Activated naive CD8-positive, alpha-beta T cell treated with anti-CD3 and anti-CD28 coated beads for 36 hours (primary cell): ENCODE measurements at places on chromosomes 2 and 18. TPM values are rescaled to one million over a fixed set of nuclear protein-coding genes. Genes with fewer than 3 reads are reported as not detected.
A peak's percentile ranks its signal among the peaks of the same experiment; 100 is the strongest.

- no peak for DNase-seq
These were observed 62.4 kb upstream of the OTOF start for GRCh38 chr2:26540306-26540705.

- no peak for DNase-seq
These were observed 122.6 kb downstream of the SMAD7 start for GRCh38 chr18:48828194-48828545.

DNA sequence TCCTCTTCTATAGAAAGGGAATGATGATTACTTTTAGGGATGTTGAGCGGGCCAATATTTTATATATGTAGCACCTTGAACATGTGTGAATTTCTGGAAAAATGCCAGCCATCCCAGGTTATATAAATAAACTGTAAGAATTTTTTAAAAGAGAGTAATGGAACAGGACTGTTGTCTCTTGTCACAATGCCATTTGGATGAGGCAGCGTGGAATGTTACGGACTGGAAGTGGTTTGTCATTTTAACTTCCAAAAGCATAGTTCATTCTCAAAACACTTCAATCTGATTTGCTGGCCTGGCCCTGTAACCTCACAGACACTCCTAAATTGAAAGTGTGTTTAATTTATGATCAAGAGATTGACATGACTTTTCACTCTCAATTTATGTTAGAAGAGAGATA, 70.8 kb downstream of the TPGS2 start:
- DNase-seq: no peak

- DNase-seq: peak; percentile 60
These were observed 134.9 kb upstream of the ZNF236 start for GRCh38 chr18:76687304-76687962.

DNA sequence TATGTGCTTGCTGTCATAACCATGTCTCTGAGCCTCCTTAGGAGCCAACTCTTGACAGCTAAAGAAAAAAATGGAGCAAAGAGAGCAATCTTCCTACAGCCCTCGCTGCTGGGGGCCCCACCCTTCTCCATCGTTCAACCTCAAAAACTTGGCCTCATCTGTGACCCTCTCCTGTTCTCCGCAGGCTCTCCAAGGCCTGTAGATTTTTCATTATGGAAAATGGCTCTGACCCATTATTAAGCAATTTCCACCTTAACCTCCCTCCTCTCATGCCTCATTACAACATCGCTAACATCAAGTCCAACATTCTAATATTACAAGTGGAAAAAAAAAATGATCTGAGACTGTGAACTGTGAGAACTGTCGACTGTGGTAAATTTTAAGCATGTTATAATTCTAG, 98.7 kb downstream of the SLC8A1 start:
- DNase-seq: no peak

DNA sequence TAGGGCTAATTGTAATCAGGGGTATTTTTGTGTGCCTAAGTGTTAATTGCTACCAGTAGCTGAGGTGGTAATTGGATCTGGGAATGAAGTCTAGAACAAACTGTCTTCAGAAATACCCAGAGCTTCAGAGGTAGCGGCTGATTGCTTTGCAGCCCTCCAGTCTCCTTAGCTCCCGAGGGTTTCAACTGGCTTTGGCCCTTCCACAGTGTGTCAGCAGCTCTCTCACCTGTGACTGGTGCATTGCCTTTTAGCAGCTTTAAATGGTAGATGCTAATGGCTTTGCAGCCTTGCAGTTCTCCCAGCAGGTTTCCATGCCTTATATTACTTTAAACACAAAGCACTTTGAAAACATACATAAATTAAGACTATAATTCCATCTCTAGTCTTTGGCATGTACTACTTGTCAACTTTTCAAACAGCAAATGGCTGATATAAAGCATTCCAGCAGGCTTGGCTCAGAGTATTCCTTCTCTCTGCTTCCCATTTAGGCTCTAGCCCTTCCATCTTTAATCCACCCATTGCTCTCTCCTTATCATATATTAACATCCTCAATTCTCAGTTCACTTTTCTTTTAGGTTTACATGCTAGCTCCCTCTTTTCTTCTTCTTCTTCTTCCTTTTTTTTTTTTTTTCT, 156.4 kb upstream of the GALNT13 start:
- no peak for DNase-seq

ASB18 gene
- not detected for total RNA-seq

DNA sequence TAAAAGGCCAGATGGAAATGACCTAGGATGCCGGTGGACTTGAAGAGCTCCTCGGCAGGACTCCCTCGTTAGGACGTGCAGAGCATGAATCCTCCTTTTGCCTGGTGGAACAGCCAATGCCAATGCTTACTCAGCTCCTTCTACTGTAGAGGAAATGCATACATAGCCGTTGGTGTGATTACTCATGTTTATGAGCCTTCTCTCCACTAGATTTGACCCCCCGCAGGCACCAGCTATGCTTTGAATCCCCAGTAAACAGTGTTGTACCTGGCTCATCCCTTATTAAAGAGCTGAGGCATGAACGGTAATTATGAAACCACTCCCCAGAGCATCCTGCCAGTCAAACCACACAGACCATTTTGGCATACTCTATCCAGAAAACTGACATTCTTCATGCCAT, 172.8 kb downstream of the ANTXR1 start:
- DNase-seq: no peak

TUBA4B gene
- total RNA-seq: not detected

DNA sequence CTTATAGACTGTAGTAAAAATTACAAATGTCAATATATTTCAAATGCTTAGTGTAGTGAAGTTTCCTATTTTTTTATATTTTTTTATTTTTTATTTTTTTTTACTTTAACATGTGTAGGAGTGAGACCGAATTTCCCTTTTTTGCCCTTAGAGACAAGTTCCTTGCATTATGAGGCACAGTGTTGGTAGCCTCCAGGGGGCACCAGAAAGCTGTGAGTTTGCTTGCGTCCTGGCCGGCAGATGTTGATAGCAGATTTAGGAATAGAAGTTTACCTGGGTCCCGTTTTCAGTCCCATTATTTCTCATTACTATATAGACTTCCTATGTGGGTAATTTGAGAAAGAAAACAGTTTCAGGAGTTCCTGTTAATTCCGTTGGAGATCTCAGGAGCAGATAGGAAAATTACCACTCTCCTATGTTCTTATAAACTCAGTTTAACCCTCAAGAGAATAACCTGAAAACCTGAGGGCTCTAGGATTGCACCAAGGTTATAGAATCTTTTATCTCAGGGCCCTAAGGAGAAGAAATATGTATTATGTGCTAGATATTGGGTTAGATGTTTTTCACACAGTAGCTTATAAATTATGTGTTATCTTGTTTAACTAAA, 157.5 kb upstream of the SESTD1 start:
- DNase-seq: peak; percentile 47

DNA sequence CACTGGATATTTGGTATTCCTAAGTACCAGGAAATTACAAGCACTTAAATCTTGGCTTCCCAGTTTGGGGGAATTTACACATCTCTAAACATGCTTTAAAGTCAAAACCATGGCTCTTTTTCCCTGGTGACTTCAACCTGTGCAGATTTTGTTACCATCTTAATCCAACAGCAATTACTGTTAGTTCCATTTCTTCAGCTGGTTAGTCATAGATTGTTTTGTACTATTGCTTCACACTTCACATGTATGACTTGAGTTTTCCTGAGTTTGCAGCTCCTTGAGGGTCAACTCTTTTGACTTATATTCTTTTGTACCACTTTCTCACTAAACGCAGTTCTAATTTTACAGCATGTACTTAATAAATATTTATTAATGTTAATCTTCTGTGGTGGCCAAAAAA, 203.4 kb upstream of the RND3 start:
- no peak for DNase-seq

DNA sequence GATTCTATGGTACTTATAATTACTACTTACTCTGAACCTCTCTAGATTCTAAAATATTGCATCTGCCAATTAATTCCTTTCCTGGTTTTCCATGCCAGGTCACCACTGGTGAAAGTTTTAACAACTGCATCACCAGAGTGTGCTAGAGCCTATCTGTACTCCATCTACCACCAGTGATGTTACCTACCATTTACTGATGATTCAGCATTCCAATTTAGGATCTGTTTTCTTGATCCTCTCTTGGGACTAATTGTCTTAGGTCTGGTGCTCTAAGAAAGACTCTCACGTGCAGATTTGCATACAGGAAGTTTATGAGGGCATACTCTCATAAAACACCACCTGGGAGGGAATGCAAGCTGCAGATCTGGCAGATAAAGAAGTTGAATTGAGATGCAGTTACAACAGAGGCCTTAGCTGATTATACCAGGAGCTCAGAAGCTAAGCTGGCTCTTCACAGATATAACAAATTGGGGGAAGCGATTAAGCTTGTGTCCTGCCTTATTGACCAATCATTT, 347.6 kb upstream of the VRK2 start:
- no peak for DNase-seq

DNA sequence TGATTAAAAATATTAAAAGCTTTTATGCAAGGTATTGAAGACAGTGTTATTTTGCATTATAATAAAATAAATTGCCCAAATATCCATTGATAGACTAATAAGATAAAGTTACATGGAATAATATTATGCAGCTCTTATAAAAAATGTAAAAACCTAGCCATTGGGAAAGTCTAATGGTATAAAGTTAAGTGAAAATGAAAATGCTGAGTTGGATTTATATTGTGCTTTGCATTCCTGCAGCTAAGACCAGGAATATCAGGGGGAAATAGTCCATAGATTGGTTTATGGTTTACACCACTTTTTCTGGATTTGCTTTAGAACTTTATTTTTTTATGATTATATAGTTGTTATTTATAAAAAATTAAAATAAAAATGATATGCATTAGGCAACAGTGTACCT, 46.1 kb upstream of the LYPD6B start:
- no peak for DNase-seq

CTDSP1 gene
- total RNA-seq: 73.5 TPM

DNA sequence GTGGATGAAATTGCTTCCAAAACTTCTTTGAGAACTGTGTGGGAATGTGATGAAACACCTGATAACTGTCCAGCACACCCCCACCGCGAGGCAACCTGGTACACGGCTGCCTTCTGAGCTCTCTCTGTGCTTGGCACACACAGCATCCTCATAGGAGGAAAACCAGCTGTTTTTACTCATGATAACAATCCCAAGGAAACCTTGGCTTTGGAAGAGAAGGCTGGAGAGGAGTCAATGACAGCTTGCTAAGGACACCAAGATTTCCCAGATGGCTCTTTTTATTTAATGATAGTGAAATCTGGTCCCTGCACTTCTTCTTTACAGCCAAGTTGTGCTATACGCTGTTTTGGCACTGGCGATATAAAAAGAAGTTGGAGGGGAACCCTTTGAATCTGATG, 232.5 kb upstream of the FN1 start:
- DNase-seq: no peak

- no peak for DNase-seq
These were observed 12.0 kb upstream of the ZNF532 start for GRCh38 chr18:58852629-58853028.

DNA sequence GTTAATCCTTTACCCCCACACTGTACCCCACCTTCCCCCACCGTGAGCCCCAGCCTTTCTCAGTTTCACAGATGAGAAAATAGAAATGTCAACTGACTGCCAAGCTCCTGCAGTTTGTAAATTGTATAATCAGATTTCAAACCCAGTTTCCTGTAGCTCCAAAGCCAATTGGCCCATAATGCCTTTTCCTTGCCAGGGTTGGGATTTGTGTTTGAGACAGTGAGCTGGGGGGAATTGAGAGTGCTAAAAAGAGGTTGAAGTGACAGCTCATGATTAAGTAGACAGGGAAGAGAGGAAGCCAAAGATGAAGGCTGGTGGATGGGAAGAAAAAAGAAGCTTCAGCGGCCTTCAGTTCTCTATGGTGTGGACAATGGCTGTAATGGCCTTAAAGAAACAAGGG, 10.7 kb downstream of the OSBPL6 start:
- no peak for DNase-seq

IGFBP2 gene
- 39.1 TPM for total RNA-seq

MROH2A gene
- total RNA-seq: not detected

ERICH2 gene
- total RNA-seq: 0.40 TPM

GRCh38 chr2:124063596-124063995, 38.5 kb downstream of the CNTNAP5 start:
- no peak for DNase-seq

GRCh38 chr2:46169467-46169866, 127.7 kb upstream of the EPAS1 start:
- DNase-seq: no peak

GNAL gene
- 0.04 TPM for total RNA-seq

DNA sequence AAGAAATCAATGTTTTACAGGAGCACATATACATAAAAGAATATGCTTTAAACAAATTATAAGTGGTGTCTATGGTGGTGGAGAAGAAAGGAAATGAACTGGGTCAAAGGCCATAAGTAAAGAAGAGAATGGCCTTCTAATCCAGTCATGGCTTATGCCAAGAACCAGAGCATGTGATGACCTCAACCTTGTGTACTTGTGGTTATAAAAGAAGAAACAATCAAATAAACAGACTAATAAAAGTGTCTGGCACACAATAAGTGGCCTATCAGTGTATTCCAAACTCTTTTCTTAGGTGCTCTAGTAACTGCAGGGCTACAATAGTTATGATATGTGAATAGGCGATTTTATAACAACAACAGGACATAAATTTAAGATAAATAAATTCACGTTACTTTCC, 2.6 kb downstream of the SERPINB11 start:
- no peak for DNase-seq

- no peak for DNase-seq
These were observed 21.9 kb downstream of the THAP4 start for GRCh38 chr2:241615041-241615440.

- DNase-seq: no peak
These were observed 305.7 kb upstream of the PKDCC start for GRCh38 chr2:41741951-41742595.

DNA sequence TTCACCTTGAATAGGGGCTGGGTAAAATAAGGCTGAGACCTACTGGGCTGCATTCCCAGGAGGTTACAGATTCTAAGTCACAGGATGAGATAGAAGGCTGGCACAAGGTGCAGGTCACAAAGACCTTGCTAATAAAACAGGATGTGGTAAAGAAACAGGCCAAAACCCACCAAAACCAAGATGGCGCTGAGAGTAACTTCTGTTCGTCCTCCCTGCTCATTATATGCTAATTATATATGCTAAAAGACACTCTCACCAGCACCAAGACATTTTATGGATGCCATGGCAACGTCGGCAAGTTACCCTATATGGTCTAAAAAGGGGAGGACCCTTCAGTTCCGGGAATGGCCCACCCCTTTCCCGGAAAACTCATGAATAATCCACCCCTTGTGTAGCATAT, 711.5 kb upstream of the KLHL29 start:
- no peak for DNase-seq

SERPINB13 gene
- total RNA-seq: not detected

DNA sequence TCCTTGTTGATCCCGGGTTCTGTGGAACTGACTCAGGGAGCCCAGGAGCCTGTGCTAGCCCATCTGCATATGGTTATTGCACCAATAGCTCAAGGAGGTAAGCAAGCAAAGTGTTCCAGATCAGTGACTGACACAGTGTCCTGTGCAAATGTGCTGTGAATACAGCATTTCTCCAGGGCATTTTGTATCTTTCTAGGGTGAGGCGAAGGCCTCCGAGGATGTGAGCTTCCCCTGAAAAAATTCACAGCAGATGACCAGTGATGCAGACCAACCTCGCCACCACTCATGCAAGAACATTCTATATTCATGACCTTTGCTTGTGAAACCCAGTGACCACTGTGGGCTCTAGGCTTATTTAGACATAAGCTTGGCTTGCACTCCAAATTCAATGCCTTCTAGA, 15.2 kb upstream of the NT5DC4 start:
- DNase-seq: no peak
